Activated naive CD8-positive, alpha-beta T cell treated with anti-CD3 and anti-CD28 coated beads, Interleukin-2, amount 50 U/mL, for 24 hours (primary cell): ENCODE measurements at places on chromosomes 4 and X.

- no peak for DNase-seq
Observed at GRCh38 chrX:100931218-100931924, 2.7 kb upstream of the XKRX start.

- no peak for DNase-seq
Observed at GRCh38 chrX:133834771-133835170, 150.6 kb downstream of the GPC3 start.

GRCh38 chr4:181613200-181613599 is 630.0 kb upstream of the TENM3 start:
- no peak for DNase-seq

DNA sequence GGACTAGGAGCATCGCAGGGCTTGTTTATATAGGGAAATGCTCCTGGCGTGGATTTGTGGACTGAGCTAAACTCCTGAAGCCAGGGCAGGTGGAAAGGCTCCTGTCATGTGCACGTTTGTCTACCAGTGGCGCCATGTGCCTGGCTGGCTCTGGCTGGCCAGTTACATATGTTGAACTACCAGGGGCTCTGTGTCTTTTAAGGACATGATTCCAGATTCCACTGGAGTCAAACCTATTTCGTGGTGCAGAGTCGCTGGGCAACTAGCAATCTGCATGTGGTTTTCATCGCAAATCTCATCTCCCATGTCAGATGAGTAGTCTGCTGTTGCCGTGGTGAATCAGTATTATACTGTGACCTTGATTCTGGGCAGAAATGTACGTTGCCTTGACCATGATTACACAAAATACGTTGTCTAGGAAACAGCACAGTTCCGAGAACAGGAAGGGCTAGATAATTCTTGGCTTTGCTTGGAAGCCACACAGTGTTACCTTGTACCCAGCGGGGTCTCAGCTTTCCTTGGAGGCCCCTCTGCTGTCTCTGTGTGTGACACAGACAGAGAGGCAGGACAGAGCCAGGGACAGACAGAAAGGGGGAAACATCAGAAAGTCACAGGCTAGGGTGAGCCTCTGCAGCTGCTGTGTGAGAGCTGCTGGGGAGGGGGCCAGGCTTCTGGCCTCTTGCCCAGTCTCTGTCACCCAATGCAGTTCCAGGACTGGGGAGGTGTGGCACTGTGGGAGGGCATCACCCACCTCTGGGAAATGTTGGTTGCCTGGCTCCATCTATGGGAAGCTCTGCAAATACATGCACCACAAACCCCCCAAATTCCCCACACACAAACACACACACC is 19.2 kb downstream of the PNMA6E start:
- DNase-seq, result peak; percentile 6

DNA sequence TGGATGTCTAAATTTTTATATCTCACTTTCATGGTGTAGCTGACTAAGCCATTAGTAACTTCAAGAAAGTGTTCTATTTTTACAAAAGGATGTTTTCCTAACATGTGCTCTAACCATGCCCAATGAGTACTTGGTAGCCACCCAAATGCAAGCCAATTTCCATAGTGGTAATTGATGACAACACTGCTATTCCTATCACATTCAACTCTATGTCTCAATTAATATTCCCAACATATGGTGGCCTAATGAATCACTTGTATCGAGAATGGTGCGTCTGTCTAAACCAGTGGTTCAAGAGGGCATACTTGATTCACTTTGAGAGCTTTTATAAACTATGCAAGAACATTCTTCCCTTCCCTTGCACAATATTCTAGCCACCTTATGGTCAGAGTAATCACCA is 112.9 kb upstream of the GPRIN3 start:
- no peak for DNase-seq

DNA sequence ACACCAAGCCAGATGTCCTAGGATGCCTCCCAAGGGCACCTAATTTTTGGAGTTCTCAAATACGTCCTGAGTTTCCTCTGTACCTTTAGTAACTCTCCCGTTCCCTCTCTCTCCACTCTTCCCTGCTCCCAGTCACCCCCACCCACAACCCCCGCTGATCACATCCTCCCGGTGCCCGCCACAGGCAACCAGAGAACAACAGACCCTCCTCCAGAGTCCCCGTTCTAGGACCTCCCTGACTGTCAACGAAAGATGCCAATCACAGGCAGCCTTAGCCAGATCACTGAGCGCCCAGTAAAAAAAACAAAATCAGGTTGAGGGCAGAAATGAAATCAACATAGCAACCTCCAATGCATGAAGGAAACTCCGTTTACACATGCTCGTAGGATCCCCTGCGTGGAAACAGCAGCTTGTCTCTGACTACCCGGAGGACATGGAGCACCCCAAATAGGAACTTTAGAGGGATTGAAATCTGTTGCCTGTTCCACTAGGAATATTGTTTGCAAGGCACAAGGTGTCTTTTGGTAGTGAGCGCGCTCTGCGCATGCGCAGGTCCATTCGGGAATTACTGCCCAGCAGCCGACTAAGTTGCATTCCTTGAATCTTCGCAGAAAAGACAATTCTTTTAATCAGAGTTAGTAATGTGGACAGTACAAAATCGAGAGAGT is at the start of gene GABRB1:
TSS of gene GABRB1 (plus strand) at position 557 of the 668 bp plus-strand sequence.
- DNase-seq, result peak; percentile 13

DNA sequence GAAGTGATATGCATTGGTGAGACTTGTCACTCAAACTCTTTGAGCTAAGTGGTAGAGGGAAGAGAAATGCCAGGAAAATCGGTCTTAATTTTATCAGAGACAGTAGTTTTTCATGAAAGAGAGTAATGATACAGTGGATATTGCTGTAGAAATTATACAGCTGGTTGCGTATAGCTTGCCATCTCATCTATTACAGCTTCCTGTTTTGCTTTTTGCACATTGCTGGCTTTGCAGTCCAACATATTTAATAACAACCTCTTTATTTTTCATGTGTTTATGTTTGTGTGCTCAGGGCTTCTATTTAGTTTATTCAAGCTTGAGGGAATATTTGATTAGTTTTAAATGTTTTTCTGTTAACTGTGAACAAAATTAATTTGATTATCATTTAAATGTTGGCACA is 11.5 kb downstream of the SMAD1 start:
- no peak for DNase-seq

DNA sequence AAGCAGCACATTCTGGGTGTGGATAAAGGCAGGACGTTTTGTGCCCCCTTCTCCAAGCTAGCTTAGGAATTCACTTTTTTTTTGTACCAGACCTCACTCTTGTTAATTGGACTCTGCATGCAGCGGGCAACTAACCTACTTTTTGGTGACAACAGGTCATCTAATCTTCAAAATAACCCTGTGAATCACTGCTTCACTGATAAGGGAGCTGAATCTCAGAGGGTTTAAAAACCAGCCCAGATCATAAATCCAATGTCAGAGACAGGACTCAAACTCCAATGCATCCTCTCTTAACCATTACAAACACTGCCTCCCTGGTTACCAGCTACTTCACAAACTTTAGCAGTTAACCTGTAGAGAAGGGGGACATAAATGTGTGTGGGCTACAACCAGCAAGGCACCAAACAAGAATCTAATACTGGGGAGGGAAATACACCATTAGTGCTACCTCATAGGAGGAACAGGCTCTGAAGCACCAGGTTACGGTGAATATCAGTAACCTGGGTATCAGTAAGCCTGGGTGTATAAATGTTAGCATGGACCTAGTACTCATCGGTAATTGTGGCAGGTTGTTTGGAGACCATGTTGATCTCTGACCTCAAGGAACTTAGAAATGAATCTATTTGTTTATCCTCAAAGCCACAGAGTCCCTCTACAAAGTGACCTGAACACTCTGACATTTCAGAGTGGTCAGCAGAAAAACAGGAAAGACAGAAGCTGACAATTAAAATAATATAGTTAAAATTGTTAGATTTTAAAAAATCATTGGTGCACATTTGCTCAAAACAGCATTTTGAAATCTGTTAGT is 2.6 kb downstream of the TIFA start:
- DNase-seq, result no peak

- DNase-seq, result no peak
Observed at GRCh38 chrX:20217271-20217670, 49.4 kb downstream of the RPS6KA3 start.

GRCh38 chrX:17842769-17843525 is 18.2 kb downstream of the RAI2 start:
- DNase-seq, result no peak

- no peak for DNase-seq
Observed at GRCh38 chr4:158521484-158522088, at the start of gene RXFP1. RXFP1 (plus strand) TSS chr4:158521882; CDS start chr4:158521977, 95 bp downstream.

- no peak for DNase-seq
Observed at GRCh38 chrX:84064164-84064563, 123.8 kb downstream of the RPS6KA6 start.

DNA sequence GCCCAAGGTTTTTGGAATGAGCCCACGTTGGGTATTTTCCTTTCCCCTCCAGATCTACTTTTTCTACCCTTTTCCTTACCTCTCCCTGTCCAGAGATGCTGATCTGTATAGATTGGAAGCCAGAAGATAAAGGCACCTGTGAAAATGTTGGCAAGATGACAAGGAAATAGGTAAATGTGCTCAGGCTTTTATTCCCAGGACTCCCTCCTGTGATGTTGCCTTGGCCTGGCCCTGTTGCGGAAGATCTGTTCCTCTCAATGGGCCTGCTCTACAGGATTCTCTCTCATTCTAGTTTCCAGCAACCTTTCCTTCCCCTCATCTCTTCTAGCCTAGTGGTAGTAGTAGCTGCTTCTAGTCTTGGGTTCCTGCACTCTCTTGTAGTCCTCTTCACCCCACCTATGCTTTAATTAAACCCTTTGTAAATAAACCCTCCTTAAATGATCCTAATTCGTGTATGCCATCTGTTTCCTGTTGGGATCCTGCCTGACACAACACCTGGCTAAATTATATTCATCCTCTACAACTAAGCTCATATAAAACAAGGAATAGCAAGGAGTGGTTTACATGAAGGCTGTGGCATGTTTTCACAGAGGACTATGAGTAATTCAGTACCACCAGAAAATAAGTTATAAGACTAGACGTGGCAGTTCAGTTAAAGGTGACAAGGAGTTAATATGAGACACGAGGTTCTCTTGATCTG is 95.7 kb upstream of the MAOA start:
- no peak for DNase-seq

GRCh38 chr4:188138227-188138626 is 1.0 kb upstream of the TRIML1 start:
- no peak for DNase-seq

DNA sequence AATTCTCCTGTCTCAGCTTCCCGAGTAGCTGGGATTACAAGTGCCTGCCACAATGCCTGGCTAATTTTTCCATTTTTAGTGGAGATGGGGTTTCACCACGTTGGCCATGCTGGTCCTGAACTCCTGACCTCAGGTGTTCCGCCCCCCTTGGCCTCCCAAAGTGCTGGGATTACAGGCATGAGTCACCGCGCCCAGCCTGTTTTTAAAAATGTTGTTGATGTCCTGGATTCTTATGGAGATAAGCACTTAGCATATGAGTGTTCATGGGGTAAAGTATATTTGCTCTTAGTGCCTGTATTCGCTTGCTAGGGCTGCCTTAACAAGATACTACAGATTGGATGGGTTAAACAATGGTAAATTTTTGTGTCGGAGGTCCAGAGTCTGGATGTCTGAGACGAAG is 91.7 kb downstream of the CEP44 start:
- DNase-seq, result no peak

DNA sequence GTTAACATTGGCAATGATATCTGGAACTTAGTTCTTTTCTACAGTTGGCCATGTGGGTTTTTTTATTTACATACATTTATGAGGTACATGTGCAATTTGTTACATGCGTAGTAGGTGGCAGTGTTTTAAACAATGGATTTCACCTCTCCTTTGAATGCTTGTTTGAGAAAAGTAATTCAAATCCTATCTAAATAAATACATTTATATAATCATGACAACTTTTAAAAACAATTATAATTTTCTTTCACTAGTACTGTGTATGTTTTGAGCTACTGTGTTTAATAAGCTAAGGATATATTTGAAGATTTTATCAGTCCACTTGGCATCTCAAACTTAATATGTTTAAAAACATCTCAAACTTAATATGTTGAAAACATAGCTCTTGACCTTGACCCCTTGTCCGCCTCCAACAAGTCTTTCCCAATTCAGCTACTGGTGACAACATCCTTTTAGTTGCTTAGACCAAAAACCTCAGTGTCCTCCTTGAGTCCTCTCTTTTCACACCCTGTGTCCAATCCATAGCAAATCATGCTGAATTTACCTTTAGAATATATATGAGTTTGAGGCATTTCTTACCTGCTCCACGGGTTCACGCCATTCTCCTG is 14.5 kb downstream of the GUCY1B1 start:
- no peak for DNase-seq

DNA sequence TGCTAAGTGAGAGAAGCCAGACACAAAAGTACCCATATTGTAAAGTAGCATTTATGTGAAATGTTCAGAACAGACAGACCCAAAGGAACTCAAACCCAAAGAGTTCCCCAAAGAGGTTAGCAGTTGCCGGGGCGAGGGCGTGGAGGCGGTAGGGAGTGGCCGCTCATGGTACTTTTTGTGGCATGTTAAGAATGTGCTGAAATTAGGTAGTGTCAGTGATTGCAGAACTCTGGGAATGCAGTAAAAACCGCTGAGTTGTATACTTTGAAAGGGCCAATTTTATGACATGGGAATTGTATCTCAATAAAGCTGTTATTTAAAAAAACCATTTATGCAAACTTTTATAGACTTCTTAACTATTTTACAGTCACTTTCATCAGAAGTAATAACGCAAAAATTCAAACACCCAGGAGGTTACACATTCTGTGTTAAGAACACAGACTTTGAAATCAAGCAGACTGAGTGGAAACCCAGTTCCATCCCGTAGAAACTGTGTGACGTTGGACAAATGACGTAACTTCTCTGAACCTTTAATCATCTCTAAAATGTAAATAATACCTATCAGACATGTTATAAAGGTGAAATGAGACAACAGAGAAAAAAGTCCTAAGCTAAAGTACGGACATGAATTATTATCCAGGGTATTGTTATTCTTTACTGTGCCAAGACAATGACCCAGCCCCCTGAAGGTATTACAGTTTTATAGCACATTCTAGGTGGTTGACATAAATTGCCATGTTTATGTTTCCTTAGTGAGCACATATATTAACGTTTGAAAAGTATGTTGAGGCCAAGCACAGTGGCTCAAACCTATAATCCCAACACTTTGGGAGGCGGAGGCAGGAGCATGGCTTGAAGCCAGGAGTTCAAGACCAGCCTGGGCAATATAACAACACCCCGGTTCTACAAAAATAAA is 19.7 kb downstream of the ZFP42 start:
- DNase-seq, result no peak

GRCh38 chrX:119762718-119763117 is 4.3 kb downstream of the SOWAHD start:
- no peak for DNase-seq

GRCh38 chrX:47467106-47467505 is 15.9 kb downstream of the ZNF41 start:
- DNase-seq, result no peak

DNA sequence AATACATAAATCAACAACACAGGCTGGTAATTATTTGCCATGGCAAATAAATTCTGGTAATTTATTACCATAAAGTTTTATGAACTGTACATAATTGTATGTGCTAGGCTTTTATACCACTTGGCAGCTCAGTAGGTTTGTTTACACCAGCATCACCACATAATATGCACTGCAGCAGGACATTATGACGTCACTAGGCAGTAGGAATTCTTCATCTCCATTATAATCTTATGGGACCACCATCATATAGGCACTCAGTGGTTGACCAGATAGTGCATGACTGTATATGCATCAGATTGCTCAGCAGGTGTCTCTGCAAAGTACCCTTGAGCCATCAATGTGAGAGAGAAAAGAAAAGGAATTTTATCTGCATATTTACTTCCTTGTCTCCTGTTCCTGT is 295.4 kb downstream of the CFAP47 start:
- no peak for DNase-seq

- DNase-seq, result no peak
Observed at GRCh38 chr4:1154523-1155182, 17.7 kb downstream of the SPON2 start.

GRCh38 chr4:86720508-86721068 is 126.5 kb downstream of the PTPN13 start:
- DNase-seq, result no peak
